ENCODE measurements at places on chromosomes 5 and 9.

GRCh38 chr9:81629440-81629839, 59.9 kb downstream of the TLE1 start:
- DNase-seq: no peak

DNA sequence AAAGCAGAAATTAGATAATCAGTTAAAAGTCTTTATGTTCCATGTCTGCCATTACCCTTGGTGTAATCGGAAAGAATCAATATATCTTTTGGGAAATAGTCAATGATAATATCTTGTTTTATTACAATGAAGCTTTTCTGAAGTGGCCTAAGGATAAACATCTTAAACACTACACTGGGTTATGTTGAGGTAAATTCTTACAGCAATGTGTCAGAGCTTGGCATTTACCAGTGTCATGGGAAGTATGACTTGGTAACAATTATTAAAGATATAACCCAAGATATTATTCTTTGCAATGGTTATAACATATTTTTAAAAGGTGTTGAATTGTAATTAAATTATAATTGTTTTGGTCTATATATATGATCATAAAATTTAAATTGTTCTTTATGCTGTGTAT, 84.7 kb downstream of the CFAP95 start:
- DNase-seq: no peak

GRCh38 chr5:14109771-14110170, 33.4 kb upstream of the TRIO start:
- no peak for DNase-seq

- no peak for DNase-seq
Measured at GRCh38 chr9:99592834-99593574, 228.7 kb upstream of the NR4A3 start.

DNA sequence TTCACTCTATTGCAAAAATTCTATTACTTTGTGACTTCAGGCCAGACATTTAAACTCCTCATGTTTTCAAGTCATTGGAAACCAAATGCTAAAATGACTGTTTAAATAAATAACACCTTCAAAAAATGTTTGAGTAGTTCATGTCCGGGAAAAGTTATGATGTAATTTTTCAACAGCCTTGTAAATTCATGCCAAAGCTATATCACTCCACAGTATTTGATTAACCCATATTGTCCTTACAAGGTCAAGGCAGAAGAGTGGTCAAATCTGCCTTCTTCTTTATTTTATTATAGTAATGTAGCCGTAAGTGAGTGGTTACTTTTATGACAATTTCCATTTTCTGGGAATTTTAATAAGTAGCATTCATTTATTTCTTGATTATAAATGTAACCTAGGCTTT, 72.8 kb downstream of the ADCY2 start:
- no peak for DNase-seq

DNA sequence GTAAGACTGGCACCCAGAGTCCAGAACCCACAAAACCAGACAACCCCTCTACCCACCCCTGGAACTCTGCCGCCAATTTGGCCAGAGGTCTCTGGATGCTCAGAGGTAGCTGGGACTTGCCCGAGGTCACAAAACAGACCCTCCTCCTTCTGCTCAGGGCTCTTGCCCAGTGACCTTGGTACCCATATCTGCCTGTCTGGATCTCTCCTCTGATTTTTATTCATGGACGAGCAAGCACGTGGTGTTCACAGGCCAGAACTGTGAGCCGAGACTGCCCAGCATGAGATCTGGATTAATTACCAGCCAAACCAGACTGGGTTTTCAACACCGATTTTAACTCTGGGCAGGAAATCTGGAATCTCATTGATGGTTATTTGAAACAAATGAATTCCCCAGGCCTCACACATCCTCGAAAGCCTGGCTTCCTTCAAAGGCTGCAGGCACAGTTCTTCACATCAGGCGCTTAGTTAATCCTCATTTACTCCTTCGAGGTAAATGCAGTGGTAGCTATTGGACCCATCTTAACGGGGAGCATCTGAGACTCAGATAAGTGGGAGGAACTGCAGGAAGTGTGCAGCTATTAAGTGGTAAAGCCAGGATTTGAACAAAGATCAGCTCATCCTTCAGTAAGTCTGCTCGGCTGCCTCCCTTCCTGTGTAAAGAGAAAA, 21.4 kb downstream of the COL27A1 start:
- no peak for DNase-seq

DNA sequence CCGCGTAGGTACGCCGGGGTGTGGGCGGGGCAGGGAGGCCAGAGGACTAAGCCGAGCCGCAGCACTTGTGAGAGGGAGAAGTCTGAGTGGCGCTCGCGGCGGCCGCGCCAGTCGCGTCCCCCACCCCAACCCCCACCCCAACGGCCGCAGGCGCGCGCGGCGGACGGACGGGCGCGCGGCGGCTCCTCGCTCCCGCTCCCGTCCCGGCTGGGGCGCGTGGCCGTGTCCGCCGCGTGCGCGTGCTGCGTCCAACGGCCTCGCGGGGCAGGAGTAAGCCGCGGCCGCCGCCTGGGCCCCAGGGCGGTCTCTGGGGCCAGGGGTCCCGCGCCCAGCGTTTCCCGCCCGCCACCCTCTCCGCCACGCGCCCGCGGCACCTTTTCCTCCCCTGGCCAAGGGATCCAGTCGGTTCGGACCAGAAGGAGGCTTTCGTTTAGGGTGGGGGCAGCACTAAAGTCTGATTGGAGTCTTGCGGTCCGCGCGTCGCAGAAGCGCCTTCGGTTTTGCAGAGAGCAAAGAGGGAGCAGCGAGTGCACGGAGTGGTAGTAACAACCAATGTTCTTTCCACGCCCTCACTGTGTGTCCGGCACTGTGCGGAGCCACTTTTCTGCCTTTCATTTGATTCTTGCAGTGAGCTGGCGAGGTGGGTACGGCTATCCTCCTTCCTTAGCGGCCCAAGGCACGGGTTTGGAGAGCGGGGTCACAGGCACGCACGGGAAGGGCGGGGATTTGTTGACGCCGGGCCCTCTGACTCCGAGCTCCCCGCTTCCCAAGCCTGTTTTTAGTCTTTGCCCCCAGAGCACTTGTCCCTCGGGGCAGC, 483 bp downstream of the G3BP1 start:
- peak; percentile 65 for DNase-seq

- DNase-seq: peak; percentile 53
Measured at GRCh38 chr5:158287643-158288271, 428.8 kb upstream of the CLINT1 start.

Measured in muscle of back (tissue), 13 donors.